GM04503 (cell line): ENCODE measurements at places on chromosomes 12 and 14.

DNA sequence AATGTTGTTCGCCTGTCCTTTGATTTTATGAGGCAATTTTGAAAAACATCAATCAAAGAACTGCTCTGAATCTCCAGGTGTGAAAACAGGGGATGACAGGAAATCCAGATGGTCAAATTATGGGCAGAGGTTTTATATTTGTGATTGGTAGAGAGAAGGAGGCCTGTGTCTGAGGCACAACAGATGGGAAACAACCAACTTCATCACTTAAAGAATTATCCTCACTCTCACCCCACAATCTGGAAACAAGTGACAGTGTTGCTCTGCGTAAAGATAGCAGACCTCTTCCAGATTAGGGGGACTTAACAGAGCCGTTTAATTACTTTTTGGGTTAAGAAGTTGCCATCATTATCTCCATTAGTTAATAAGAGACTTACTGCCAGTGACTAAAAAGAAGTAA, 64.1 kb upstream of the EGLN3 start:
- no peak for DNase-seq

DNA sequence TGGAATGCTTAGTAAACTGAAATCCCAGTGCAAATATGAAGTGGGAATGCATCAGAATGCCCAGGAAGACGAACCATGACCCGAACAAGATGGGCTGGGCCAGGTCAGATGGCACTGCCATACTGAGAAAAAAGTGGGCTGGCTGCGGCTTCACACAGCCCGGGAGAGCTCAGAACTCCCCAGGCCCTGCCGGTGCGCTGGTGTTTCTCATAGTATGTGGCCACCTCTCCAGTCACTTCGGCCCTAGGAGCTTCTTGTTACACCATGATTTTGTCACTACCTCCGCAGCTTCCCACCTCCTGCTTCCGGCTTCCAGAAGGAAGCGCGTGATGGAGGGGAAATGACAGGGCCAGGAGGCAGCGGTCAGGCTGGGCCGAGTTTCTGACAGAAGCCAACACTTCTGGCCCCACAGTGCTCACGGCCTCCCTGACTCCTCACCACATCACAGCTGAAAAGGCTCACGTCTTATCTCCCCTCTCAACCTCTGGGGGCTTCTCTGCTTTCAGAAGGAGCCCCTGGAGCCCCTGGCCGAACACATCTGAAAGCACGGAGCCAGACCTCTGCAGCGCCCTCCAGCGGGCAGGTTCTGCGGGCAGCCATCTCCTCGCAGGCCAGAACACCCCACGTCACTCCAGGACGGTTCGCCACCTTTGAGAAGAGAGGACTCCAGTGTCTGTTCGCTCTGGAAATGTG, 30.7 kb downstream of the DAD1 start:
- no peak for DNase-seq

- no peak for DNase-seq
Observed at GRCh38 chr14:54219261-54220070, 177.3 kb upstream of the CDKN3 start.

- no peak for DNase-seq
Observed at GRCh38 chr14:57732463-57733285, 133.2 kb downstream of the SLC35F4 start.

DNA sequence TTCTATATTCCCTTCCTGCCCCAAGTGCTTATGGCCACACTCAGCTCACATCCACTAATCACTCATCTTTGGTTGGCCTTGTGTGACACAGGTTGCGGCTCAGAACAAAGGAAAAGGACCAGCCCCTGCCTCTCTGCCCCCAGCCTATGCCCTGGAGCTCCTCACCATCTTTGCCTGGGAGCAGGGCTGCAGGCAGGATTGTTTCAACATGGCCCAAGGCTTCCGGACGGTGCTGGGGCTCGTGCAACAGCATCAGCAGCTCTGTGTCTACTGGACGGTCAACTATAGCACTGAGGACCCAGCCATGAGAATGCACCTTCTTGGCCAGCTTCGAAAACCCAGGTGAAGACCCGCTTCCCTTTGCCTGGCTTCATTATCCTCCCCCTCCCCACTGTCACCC, 15.8 kb upstream of the OAS2 start:
- no peak for DNase-seq

DNA sequence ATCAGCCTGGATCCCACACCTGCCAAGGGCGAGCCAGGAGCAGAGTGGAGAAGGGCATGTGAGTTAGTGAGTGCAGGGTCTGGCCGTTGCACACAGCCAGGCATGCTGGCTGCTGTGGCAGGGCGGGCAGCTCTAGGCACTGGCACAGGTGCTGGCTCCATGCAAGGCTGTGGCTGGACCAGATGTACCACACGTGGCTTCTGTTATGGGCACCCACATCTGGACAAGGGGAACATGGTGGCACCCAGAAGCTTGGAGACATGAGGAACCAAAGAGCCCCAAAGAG, 20.1 kb downstream of the SERPINA3 start:
- no peak for DNase-seq

GRCh38 chr14:77284466-77284865, 13.5 kb upstream of the NGB start:
- DNase-seq, result no peak

GRCh38 chr12:49588721-49589516, 16.5 kb downstream of the FAM186B start:
- DNase-seq, result no peak

DNA sequence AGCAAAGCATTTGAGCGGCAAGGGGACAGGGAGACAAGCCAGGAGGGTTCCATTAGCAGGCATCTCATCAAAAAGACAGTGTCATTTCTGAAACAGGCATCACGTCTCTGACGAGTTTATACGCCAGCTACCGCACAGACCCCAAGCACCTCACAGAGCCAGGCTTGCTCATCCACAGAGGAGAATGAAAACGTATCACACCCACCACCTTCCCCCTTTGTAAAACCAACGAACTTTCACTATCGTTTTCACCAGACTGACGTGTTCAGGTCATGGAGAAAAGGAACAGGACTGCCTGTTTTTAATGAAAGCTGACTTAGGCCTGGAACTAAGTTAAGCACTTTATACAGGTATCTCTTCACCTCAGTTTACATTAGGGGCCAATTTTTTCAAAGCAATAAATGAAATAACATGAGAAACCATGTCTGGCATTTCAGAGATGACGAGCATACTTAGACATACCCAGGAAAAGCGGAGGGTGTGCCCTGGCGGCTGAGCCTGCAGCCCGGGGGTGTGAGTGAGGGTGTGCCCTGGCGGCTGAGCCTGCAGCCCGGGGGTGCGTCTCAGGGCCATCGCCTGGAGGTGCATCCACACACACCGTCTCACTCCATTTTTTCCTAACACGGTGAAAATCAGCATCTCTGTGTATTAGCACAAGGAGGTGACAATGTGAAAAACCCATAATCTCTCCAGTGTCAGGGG, 41.9 kb downstream of the STX2 start:
- no peak for DNase-seq

GRCh38 chr14:21096438-21096837, 2.0 kb downstream of the ZNF219 start:
- DNase-seq, result no peak

- no peak for DNase-seq
Observed at GRCh38 chr12:47741340-47741703, 16.0 kb upstream of the ENDOU start.

GRCh38 chr12:118536306-118536906, 160.1 kb downstream of the SUDS3 start:
- DNase-seq, result no peak

DNA sequence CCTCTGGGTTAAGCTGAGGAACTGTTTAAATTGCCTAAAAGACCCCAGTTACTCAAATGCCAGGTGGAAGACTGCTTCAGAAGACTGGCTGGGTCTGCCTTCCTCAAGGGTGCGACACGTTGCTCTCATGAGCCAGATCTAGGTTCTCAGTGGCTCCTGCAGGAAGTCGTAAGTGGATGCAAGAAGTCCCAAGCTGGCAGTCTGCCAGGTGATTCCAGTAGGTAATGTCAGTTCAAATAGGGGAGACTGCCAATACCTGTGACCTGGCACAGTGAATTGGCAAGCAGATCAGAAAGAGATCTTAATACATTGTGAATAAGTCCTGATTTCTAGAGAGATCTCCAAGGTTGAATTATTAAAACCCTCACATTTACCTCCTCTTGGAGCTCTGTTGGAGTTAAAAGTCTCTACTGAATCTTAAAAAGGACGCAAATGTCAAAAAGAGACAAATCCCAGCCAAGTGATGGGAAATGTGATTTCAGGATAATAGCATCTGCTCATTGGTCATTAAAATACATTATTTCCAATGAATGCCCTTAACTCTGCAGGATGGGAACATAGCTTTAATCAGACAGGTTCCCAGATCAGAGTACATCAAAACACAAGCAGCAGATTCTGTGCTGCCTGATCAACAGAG, 98.8 kb upstream of the FRMD6 start:
- DNase-seq, result no peak

DNA sequence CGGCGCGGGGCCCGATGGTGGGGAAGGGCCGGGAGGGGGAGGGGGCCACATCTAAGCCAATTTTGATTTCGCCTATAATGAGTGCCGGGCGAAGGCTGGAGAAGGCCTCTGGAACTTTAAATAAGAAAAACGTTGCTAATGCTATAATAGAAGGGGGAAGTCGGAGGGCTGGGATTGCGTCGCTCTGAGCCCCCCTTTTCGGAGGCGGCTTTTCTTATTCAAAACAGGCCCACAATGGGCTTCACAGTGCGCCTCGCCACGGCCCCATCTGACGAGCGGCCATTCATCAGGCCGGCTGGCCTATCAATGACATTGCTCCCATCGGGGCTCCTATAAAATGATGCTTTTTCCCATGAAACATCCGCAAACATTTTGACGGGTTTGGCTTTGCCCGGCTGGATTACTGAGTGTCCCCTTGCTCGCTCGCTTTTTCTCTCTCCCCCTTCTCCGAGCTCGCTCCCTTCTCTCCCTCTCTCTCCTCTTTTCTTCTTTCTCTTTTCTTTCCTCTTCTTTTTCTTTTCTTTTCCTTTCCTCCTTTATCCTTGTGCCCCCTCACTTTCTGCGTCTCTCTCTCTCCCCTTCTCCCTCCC, at the start of gene RFX4:
Gene RFX4, plus strand, starts transcription at position 364 of the 590 bp plus-strand sequence. CDS start 317 bp downstream, outside the sequence.
- no peak for DNase-seq

DNA sequence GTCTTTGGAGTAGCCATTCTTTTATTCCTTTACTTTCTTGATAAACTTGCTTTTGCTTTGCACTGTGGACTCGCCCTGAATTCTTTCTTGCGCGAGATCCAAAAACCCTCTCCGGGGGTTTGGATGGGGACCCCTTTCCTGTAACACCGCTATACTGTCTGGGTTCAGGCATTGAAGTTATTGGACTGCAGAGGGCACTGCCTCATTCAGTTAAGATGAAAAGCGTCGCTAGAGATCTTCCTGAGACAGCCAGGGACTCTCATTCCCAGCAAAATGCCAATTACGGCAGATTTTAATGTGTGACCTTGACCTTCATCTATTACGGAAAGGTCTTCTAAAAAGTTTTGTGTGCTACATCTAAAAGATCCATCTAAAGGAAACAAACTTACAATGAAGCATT, 17.3 kb upstream of the RIMKLB start:
- no peak for DNase-seq

DNA sequence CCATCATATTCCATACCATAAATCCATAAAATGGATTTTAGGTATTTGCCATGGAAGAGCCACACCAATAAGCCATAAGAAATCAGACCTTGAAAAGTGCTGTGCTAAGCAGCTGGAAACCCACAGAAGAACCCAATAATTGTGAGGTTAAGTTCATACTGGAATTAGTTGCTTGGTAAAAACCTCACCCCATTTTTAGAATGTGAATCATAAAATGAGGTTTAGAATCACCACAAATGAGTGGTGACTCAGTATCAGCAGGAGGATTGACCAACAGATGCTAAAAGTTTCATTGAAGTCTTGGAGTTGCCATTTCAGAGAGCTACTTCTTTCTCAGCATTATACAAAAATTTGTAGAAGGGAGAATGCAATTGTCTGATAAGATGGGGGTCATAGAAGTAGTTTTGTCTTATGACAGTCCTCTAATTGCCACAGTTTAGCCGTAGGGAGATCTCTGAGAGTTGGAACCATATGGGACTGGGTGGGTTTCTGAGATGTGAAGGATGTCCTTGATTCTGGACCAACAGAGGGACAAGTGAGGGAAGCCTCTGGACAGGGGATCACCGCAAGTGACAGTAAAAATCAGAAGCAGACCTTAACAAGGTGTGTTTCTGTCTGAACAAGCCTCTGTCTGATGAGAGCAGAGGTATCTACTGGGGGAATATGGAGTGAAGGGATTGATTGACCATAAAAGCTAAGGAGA, 1.4 kb upstream of the STON2 start:
- peak; percentile 90 for DNase-seq

DNA sequence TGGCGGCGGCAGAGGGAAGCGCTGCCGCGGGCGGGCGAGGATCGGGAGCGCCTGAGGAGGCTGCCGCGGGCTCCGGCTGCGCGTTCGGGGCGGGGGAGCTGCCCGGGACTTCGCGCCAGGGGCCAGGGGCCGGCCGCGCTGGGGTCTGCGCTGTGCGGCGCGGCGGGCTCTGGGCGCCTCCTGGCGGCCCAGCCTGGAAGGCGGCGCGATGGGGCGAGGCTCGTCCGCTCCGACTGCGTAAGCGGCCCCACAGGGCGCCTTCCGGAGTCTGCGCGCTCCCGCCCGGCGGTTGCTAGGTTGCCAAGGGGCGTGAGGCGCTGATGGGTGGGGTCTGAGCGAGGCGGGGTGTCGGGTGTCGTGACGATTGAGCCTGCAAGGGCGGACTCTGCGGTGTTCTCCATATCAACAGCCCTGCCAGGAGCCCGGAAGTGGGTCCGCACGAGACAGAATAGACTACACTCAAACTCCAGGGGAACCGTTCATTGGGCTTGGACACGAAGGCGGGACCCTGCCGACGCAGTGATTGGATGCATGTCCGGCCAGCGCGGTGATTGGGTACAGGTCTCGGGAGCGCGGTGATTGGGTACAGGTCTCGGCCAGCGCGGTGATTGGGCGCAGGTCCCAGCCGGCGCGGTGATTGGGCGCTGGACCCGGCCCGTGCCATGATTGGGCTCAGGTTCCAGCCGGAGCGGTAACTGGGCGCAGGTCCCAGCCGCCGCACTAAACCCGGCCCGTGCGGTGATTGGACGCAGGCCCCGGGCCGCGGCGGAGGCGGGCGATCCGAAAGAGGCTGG, at the start of gene TEDC1:
Gene TEDC1, plus strand, starts transcription at position 675 of the 794 bp plus-strand sequence. CDS start 130 bp downstream, outside the sequence.
- peak; percentile 100 for DNase-seq

DNA sequence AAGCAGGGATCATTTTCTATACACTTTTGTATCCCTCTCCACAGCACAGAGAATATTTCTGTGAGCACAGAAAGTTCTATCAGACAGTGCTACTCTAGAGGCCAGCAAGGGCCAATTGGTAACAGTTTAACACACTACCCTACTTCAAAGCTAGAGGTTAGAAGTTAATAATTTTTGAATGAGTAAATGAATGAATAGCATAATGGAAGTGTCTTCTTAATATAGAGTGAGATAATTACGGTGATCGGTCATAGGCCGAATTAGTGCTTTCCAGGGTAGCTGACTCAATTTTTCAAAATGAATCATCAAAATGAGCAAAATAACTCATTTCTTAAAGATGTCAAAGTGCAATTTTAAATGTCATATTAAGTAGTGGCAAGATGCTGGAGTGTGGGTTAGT, 67.0 kb upstream of the CCDC198 start:
- no peak for DNase-seq
